ENCODE measurements at places on chromosomes 12 and 14.
A peak's percentile ranks its signal among the peaks of the same experiment; 100 is the strongest.

DNA sequence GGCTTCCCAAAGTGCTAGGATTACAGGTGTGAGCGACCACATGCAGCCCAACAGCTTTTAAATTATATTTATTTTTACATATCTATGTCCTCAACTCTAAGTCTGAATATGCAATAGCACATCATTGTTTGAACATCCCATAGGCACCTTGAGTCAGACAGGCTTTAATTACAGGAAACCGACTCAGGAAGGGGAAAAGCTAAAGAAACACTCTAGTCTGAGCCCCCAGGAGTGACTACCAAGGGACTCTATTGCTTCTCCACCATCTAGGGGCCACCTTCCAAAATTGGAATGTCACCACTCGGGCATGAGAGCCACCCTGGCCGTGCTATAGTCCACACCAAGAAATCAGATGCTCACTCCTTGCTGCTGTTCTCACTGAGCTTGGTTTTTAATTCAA lies 14.0 kb upstream of the MFAP5 start:
- no peak for DNase-seq

DNA sequence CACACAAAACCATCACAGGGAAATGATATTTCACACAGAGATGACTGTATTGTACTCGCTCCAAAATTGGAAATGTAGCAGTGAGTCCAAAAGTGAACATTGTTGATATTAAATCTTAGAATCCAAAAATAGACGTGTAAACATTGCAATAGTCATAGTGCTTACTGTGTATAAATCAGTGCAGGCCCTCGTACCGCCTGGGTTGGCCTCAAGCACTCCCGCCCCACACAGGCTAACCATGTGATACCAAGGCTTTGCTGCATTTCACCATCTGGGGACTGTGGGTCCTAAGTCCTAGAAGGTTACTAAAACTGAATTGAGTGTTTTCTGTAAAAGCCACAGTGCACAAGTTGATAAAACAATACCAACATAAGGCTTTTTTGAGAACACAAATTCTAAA lies 107.3 kb downstream of the PPP2R5E start:
- DNase-seq: peak; percentile 29

DNA sequence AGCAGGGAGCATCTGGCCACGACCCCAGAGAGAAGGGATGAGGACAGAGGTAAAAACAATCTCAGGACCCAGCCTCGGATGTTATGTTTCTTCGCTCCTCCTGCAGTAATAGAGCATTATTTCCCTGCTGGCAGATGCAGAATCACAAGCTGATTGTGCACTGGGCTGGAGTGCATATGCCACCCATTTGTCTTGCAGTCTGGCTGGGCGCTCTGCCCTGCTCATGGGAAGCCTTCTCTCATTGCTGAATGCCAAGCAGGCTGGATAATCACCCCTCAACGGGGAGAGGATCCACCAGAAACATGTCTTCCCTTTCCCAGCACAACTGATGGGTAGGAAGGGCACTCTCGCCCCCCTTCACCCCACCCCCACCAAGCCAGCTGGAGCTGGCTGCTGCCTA lies 8.5 kb upstream of the VASH1 start:
- no peak for DNase-seq

- DNase-seq: no peak
Observed at GRCh38 chr12:106138633-106139421, at the start of gene NUAK1. TSS of gene NUAK1 (minus strand) at chr12:106138954. CDS start at chr12:106138653, 301 bp downstream.

All from fibroblast of skin of left biceps (primary cell).